ENCODE measurements at places on chromosomes 12 and 14.

- no peak for DNase-seq
Measured at GRCh38 chr14:29804481-29805266, 123.0 kb downstream of the PRKD1 start.

DNA sequence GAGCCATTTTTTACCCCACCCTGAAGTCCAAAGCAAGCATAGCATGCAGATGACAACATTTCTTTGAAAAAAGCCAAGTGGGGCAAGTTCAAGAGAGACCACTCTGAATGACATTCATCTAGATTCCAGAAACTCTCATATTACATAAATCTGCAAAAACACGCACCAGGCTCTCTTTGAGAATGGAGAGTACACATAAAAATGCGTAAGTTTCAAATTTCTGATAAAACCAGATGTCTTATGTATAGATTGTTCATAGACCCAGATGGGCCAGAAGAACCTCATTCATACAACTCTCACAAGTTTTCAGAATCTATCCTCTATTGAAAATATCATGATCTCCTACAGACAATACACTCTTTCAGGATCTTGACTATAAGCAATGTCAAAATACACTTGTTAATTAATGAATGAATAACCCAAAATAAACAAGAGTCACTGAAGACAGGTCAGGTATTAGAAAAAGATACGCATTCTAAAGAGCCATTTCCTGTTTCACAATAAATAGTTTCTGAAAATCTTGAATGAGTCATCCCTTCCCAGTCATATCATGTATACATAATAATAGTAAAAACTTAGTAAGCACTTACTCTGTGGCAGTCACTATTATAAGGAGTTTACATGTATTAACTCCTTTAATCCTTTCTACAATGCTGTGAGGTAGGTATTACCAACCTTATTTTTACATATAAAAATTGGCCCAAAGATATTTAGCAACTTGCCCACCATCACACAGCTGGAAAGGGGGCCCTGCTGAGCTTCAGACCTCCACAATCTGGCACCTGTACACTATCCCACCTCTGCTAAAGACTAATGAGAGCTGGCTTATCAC, 72.0 kb downstream of the PPP2R5E start:
- DNase-seq: peak; percentile 65

DNA sequence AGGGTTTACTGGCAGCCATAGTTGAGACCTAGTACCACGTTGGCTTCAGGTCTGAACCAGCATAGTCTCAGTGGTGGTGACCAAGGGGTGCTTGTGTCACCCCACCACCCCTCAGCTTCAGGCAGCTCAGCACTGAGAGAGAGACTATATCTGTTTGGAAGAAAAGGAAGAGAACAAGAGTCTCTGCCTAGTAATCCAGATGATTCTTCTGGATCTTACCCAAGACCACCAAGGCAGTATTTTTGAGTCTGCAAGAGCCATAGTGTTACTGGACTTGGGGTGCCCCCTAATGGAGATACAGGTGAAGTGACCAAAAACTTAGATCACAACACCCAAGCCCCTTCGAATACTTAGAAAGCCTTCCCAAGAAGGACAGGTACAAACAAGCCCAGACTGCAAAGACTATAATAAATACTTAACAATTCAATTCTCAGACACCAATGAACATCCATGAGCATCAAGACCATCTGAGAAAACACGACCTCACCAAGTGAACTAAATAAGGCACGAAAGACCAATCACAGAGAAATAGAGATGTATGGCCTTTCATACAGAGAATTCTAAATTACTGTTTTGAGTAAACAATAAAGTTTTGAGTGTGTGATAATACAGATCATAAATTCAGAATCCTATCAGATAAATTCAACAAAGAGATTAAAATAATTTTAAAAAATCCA, 107.0 kb downstream of the HELB start:
- peak; percentile 62 for DNase-seq

- DNase-seq: peak; percentile 71
Measured at GRCh38 chr14:60723116-60723906, 840 bp downstream of the SIX4 start.

GRCh38 chr12:123070267-123071081, 80.4 kb downstream of the PITPNM2 start:
- no peak for DNase-seq

- no peak for DNase-seq
Measured at GRCh38 chr14:105517096-105517495, 9.3 kb upstream of the TMEM121 start.

- DNase-seq: no peak
Measured at GRCh38 chr12:102534899-102535298, 54.5 kb upstream of the IGF1 start.

- DNase-seq: no peak
Measured at GRCh38 chr12:117830471-117830870, 138.3 kb downstream of the KSR2 start.

- DNase-seq: peak; percentile 86
Measured at GRCh38 chr12:7832059-7832696, 40.5 kb downstream of the SLC2A14 start.

GRCh38 chr12:113497693-113498092, 26.0 kb upstream of the LHX5 start:
- no peak for DNase-seq
